Activated T-helper 1 cell treated with anti-CD3 and anti-CD28 coated beads, Interleukin-2, amount 50 U/mL, for 16 hours (primary cell): ENCODE measurements at places on chromosomes 7 and 10.
A peak's percentile ranks its signal among the peaks of the same experiment; 100 is the strongest.

- no peak for DNase-seq
Measured at GRCh38 chr7:34168013-34168412, 262.7 kb downstream of the BMPER start.

- no peak for DNase-seq
Measured at GRCh38 chr7:988426-988911, 5.5 kb downstream of the CYP2W1 start.

DNA sequence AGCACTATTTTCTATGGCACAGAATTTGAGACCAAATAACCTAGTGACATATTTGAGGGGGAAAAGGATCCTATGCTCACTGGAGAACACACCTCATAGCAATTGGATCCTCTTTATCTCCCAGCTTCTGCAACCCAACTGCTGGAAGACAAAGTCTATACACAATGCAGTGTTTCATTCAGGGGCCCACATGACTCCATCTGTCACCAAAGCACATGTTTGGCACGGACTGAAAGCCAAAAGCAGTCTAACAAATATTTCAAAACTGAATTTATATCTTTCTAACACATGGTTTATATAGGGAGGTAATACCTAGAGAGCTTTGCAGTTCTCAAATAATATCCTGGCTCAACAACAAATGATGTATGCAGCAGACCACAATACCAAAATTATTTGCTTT is 39.2 kb downstream of the ADAM12 start:
- no peak for DNase-seq

GRCh38 chr7:50304911-50305582 is 531 bp downstream of the IKZF1 start:
- peak; percentile 45 for DNase-seq

DNA sequence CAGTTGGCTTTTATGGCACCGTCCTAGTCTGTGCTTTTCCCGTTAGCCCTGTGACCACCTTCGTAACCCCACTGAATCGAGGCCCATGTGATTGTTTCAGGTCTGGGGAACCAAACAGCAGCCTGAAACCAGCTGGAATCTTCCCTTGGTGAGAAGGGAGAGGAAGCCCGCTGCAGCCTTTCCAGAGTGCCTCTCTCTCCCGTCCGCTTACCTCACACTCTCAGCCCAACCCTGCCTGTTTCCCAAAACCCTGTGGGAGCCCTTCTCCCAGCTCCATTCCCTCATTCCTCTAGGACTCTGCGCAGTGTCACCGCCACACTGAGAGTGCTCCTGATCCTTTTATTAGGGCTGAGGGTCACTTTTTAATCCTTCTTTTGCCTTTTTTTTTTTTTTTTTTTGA is 139.6 kb downstream of the WDR37 start:
- DNase-seq = no peak

DNA sequence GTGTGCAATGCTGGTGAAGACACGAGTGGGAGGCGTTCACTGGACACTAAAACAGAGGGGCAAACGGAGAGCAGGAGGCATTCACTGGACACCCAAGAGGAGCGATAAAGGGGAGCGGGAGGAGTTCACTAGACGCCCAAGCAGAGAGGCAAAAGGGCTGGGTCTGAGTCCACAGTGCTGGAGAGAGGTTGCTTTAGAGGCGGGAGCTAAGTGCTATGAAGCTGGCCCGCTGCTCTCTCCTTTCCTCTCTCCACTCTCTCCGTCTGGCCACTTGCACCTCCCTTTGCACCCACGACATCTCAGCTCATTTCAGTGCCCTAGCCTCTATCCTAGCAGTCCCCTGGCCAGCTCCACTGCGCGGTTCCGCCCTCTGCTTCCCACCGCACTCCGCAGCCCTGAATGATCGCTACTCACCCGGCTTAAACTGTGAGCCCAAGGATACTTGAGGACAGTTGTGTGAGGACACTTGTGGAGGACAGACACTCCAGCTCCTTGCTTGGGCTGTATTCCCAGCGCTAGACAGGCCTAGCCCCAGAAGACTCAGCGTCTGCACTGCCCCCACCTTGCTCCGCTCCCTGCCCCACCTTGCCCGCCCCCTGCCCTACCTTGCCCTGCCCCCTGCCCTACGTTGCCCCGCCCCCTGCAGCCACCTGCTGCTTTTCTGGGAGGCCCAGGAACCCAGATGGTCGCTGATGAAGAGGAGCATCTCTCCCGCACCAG is 78.8 kb upstream of the CPXM2 start:
- no peak for DNase-seq

- no peak for DNase-seq
Measured at GRCh38 chr7:137169282-137169698, 174.2 kb downstream of the PTN start.

GRCh38 chr10:112774798-112775197 is 175.2 kb upstream of the TCF7L2 start:
- no peak for DNase-seq

- no peak for DNase-seq
Measured at GRCh38 chr7:44324204-44324480, 1.3 kb downstream of the CAMK2B start.

GRCh38 chr7:90624225-90624911 is 28.2 kb downstream of the CDK14 start:
- no peak for DNase-seq

DNA sequence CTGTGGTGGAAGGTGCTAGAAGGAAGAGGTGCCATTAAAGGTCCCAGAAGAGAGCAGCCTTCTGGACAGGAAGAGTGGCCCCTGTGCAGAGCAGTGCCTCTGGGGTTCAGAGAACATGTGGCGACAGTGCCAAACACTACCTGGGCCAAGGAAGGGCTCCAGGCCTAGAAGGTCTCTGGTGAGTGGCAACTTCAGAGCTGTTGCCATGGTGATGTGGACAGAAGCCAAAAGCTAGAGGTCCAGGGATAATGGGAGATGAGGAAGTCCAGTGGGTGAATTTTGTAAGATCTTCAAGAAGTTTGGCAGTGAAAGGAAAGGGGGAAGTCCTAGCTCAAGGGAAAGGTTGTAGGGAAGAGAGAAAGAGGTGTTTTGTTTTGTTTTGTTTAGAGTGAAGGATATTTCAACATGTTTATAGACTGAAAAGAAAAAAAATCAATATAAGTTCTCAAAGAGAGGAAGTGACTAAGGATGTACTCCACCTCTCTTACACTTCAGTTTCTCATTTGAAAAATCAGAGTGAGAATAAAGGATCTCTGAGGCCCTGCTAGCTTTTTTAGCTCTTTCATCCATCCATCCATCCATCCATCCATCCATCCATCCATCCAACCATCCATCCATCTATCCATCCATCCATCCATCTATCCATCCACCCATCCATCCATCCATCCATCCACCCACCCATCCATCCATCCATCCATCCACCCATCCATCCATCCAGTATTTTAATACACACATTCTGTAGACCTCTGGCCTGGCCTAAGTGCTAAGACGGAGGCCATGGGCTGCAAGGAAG is 77.1 kb upstream of the DUSP5 start:
- DNase-seq = no peak

DNA sequence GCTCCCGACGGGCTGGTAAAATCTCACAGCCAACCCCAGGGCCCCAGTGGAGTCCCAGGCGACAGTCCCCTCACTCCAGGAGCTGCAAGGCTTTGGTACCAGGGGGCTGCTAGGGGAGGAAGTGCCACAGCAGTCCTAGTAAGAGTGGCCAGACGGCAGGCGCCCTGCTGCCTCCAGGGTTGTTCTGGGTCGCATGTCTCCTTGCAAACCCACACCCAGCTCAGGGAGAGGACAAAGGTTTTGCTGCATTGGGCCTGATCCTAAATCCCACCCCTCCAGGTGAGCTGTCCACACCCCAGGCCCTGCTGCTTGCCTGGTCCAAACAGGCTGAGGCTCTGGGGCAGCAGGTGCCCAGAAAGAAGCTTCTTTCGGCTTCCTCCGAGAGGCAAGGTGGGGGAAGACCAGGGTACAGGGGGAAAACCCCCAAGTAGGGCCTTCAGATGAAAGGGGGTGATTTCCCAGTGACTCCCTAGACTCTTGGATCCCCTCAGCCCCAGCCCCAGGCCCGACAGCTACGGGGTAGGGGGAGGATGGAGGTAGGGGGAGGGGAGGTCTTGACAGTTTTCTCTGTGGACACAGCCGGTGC is 4.2 kb upstream of the KCP start:
- DNase-seq = no peak

GRCh38 chr10:95464280-95464679 is 96.9 kb downstream of the SORBS1 start:
- no peak for DNase-seq

DNA sequence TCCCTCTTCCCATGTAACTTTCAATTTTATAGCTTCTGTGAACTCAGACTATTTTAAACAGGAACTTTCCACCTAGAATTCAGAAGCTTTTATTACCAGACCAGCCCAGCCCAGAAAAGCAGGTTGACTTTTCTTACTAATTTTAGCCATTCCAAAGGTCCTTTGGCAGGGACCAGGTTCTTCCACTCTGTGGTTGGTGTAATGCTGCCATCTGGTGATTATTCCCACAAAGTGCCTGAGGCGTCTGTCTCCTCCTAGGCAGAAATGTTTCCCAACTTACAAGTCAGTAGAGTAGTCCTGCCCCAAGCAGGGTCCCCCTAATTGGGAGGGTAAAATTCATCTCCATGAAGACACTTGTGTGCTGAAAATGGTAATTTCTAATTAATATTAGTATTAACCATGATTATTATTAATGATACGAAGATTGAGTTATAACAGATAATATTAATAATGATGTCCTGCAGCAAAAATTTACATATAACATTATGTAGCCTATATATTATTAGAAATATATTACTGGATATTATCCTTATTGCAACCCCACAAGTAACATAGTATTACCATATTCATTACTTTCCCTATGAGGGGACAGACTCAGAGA is 53.0 kb upstream of the PPP1R17 start:
- no peak for DNase-seq

GRCh38 chr7:141342621-141343408 is 208.4 kb upstream of the AGK start:
- no peak for DNase-seq

- no peak for DNase-seq
Measured at GRCh38 chr10:88138319-88138848, 275.0 kb downstream of the PTEN start.

GRCh38 chr10:133258818-133259601 is 17.7 kb downstream of the ADAM8 start:
- peak; percentile 75 for DNase-seq

GRCh38 chr10:61398366-61399129 is 54.6 kb downstream of the TMEM26 start:
- no peak for DNase-seq

DNA sequence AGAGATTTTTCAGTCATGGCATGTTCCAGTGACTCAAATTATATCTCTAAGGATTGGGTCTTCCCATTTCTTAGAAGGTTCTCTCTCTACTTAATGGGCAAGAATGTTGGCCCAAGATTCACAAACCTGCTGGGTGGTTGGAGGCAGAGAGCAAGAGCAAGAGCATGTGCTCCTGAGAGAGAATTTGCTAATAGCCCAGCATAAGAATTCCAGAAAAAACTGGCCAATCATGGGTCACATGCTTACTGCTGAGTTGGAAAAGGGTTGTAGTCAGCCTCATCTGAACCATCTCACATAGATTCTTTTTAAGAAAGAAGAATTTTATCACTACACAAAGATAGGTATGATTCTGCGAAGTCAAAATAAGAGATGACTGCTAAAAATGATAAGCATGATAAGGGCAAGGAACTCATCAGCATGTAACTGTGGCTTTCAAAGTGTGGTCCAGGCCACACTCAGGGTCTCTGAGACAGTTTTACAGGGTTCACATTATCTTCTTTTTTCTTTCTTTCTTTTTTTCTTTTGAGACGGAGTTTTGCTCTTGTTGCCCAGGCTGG is 8.2 kb upstream of the VCL start:
- DNase-seq = no peak

GRCh38 chr10:106716381-106716780 is 448.1 kb downstream of the SORCS1 start:
- DNase-seq = no peak

GRCh38 chr10:69801094-69801433 is 642 bp upstream of the COL13A1 start:
- no peak for DNase-seq

DNA sequence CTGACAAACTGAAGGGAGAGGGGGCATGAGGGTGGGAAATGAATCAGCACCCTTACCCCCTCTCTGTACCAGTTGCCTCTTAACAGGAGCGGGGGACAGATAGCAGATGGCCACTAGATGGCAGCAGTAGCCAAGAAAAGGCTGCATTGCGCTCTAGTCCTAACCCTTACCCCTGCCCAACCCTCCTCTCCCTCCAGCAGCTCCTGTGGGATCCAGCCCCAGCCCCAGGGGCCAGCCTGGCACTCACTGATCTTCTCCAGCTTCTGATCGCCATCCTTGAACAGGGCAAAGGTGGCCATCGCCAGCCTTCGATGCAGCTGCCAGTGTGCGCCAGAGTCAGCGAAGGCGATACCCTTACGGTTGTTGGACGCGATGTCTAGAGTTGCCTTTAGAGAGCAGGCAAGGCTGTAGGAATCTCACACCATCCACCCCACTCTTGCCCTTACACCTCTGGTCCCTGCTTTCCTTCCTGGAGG is 2.2 kb downstream of the CYP17A1 start:
- DNase-seq = peak; percentile 53

DNA sequence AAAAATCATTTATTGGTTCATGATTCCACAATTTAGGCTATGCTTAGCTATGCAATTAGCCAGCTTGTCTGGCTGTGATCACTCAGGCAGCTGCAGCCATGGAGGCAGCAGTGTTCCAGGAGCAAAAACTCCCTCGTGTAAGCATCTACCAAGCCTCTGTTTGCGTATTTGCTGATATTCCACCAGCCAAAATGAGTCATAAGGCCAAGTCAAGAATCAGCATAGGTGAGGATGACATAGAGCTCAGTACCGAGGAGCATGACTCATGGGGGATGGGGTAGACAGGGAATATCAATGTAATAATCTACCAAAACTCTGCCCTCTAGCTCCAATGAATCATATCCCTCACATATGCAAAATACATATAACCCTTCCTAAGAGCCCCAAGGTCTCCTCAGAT is 63.3 kb downstream of the IMMP2L start:
- no peak for DNase-seq

- no peak for DNase-seq
Measured at GRCh38 chr7:6346581-6346980, 74.2 kb upstream of the CYTH3 start.

DNA sequence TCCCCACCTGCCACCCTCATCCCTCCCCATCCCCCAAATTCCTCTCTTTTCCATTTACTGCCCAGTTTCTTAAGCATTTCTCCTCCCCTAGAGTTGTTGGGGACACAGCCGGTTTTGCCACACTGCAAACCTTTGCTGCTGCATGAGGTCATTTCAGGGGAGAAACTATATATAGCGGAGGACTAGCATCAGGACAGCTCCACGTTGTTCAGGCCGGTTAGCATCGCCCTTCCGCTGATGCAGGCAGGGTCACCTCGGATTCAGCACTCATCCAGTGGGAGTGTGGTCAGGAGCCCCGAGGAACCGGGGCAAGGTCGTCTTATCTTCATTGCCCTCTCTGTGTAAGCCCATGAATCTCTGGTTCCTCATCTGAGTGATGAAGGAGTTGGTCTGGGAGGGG is 15.6 kb downstream of the UBTD1 start:
- no peak for DNase-seq
